ENCODE measurements at places on chromosomes 12 and 14. TPM values are rescaled to one million over a fixed set of nuclear protein-coding genes. Genes with fewer than 3 reads are reported as not detected.
A peak's percentile ranks its signal among the peaks of the same experiment; 100 is the strongest.

GRCh38 chr14:61460718-61461611 lies 139.6 kb downstream of the PRKCH start:
- DNase-seq = no peak

DNA sequence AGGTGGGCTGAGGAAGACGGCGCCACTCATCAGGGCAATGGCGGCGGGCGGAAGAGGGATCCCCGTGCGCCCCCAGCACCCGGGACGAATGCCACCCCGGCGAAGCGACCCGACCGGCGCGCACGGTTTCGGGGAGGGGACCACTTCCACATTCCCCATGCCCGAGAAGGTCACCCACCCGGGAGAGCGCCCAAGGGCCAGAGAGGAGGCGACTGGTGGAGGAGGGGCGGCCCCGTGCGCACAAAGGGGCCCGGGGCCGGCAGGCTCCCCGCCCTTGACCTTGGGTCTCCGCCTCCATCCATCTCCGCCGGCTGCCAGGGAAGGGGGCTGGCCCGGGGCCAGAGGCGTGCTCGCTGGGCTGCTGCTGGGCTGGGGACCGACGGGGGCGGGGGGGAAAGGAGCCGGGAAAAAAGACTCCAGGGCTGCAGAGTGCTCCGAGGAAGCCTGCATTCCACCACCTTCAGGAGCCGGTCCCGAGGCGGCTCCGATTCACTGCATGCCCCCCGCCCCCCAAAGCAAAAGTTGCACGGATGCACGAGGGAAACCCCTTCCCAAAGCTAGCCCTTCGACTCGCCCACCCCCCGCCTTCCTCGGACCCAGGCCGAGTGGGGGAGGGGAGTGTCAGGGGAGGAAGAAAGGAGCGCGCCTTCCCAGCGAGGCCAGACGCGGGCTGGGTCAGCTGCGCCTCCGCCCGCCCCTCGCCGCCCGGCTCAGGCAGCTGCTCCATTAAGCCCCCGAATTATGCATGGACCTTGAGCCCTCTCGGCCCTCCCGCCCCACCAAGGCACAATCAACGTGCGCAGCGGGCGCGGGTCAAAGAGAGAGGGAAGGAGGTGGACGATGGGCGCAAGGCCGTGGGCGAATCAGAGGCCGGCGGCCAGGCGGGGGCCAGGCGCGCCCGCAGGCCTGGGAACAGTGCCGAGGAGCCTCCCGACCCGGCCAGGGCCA lies 26.2 kb downstream of the BCL11B start:
- peak; percentile 39 for DNase-seq

PAN2 gene
- 24.3 TPM for total RNA-seq

TAS2R19 gene
- total RNA-seq = 2.0 TPM

IFI27 gene
- 8.3 TPM for total RNA-seq

- DNase-seq = no peak
These were observed 57.5 kb upstream of the PTGR2 start for GRCh38 chr14:73794146-73794545.

DNA sequence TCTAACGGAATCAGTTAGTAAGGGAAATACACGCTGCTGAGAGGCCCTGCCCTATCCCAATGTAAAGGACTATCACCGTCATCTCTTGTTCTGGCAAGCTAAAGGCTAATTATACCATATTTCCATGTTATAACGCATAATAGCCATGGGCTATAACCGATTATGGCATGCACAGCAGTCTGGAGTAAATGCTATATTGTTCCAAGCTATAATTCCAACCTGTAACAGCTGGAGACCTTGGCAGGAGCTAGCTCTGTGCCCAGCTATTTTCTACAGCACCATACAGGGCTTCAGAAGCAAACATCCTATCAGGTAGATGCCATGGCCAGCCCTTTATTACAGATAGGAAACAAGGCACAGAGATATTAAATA lies 26.3 kb downstream of the SYNE3 start:
- no peak for DNase-seq

RTL1 gene
- total RNA-seq = 0.03 TPM

GRCh38 chr14:34420547-34421150 lies 41.4 kb downstream of the SPTSSA start:
- no peak for DNase-seq

DNA sequence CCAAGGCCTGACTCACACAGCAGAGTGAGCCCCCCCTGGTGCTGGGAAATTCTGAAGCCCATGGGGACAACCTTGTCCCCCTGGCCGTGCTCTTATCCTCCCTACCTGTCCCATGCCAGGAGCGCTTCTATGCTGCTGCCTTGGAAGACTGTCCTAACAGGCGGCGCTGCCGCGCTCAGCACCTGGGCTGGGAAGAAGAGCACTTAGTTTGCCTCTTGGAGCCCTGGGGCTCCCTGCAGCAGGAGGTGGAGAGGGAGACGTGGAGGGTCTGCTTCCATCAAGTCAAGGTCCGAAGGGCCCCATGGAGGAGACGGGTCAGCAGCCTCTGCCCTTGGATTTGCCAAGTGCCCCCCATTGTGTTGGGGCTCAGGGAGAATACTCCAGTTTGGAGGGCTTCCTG lies 300.5 kb downstream of the CACNA1C start:
- no peak for DNase-seq

DNA sequence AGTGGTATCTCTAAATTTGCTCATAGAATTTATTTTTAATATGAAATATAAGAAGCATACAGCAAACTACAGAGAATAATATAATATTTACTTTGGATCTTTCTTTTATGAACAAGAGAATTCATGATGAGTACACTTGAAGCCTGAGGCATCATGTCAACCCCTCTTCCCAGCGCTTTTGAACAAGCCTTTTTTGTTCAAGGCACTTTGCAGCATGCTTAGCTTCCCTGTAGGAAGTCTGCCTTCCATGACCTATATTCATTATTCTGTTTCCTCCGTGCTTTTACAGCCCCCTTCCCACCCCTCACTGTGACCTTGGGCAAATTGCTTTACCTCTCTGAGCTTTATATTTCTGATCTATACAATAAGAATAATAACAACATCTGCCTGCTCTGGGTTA lies 41.6 kb downstream of the SCN8A start:
- DNase-seq = no peak

ANP32D gene
- total RNA-seq = 0.16 TPM

DNA sequence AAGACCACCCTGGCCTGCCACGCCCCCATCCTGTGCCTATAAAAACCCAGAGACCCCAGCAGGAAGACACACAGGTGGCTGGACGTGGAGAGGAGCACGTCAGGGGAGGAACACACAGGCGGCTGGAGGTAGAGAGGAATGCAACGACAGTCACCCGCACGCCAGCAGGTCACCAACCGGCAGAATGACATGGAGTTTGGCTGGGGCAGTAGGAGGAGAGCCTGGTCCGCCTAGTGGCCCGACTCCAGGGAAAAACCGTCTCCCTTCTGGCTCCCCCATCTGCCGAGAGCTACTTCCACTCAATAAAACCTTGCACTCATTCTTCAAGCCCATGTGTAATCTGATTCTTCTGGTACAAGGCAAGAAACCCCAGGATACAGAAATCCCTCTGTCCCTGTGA lies 62.7 kb upstream of the KCNH3 start:
- DNase-seq = no peak

- no peak for DNase-seq
These were observed 44.9 kb downstream of the IL31 start for GRCh38 chr12:122129131-122129530.

STYK1 gene
- not detected for total RNA-seq

- DNase-seq = no peak
These were observed 1057.8 kb downstream of the FSCB start for GRCh38 chr14:43449291-43449690.

DNA sequence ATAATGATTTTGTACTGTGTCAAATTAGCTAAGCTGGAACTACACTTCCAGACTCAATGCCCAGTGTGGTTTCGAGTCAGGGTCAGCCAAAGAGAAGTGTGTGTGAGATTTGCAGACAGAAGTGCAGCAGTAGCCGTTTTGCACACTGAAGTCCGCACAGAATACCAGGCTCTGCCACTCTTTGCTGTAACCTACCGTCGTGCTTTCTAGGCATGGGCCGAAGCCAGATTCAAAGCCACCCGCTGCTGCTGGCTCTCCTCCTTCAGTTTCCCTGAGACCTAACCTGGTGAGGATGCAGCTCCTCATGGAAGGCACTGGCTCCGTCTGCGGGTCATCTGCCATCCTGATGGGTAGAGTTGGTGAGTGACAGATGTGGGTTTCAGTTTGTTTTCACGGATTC lies 48.8 kb downstream of the LRTM2 start:
- no peak for DNase-seq

GRCh38 chr12:130557886-130558765 lies 158.0 kb downstream of the RIMBP2 start:
- no peak for DNase-seq

GRCh38 chr12:130803702-130804101 lies 35.3 kb downstream of the STX2 start:
- DNase-seq = no peak

DNA sequence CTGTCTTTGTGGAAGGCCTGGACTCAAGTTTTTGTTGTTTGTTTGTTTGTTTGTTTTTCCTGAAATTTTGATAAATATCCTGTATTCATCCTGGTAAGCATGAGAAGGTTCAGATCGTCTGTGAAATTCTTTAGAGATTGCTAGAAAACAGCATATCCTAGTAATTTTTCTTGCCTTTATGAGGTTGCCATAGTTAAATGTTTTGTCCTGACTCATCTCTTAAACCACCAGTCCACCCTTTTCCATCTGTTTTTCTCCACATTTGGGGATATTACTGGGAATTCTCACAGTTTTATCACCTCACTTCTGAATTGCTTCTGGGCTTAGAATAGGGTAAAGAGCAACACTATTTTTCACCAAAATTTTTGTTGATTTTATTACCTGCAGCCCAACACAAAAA lies 248.3 kb downstream of the FBXL14 start:
- DNase-seq = no peak

TESPA1 gene
- 0.60 TPM for total RNA-seq

All from pancreas (tissue), 10 donors.